Fibroblast of the aortic adventitia (primary cell): ENCODE measurements at places on chromosomes 6 and 20. TPM values are rescaled to one million over a fixed set of nuclear protein-coding genes. Genes with fewer than 3 reads are reported as not detected.

Gene FERMT1
- total RNA-seq = 2.9 and 8.8 TPM in 2 replicates

Gene PRPH2
- total RNA-seq = 0.72 and 1.3 TPM in 2 replicates

Gene KCNG1
- 3.0 and 13.3 TPM in 2 replicates for total RNA-seq

Gene TUBB2B
- total RNA-seq = 0.25 and 2.9 TPM in 2 replicates

Gene C6orf15
- not detected in 2 replicates for total RNA-seq

Gene TBXT
- not detected in 2 replicates for total RNA-seq
